ENCODE measurements at places on chromosomes 7 and 10. TPM values are rescaled to one million over a fixed set of nuclear protein-coding genes. Genes with fewer than 3 reads are reported as not detected.

ACTL6B gene
- not detected for total RNA-seq

CYP2C19 gene
- total RNA-seq = not detected

WNT16 gene
- not detected for total RNA-seq

JAKMIP3 gene
- total RNA-seq = 0.05 TPM

COL28A1 gene
- 0.24 TPM for total RNA-seq

TEX47 gene
- not detected for total RNA-seq

MUC12 gene
- total RNA-seq = not detected

GARIN1A gene
- 1.6 TPM for total RNA-seq

SNCG gene
- not detected for total RNA-seq

FGL2 gene
- total RNA-seq = 1.4 TPM

PON3 gene
- not detected for total RNA-seq

GATAD1 gene
- total RNA-seq = 12.1 TPM

BEND7 gene
- total RNA-seq = not detected

BMPER gene
- total RNA-seq = 0.31 TPM
